ENCODE measurements at places on chromosomes 2 and 18.
A peak's percentile ranks its signal among the peaks of the same experiment; 100 is the strongest.

DNA sequence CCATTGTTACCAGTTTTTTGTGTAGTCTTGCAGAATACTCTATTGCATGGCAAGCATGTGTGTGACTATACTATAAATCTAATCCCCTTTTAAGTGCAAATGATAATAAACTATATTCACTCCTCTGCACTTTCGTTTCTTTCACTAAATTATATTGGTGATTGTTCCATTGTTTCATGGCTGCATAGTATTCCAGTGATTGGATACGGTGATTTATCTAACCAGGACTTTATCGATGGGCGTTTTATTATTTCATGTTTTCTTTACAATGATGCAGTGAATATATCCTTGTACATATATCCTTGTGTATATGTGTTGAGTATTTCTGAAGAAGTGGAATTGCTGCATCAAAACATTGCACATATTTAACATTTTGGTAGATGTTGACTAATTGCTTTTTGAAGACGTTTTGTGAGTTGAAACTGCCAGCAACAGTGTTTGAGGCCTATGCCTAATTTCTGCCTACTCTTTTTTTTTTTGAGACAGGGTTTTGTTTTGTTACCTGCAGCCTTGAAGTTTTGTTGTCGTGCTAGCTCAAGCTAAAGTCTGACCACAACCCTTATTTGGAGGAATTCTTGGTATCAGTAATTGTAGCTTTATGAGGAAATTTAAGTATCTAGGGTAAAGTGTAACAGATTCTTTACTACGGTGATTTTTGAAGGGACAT, 2.7 kb downstream of the MIB1 start:
- H3K27me3 ChIP-seq, result no peaks in the 10 kb centered on the region
- H3K27ac ChIP-seq, result peak overlapping the region; percentile 55
- peaks cover 11% of the 10 kb centered on the region for H3K36me3 ChIP-seq
- peak overlapping the region; percentile 70 for H3K4me3 ChIP-seq

GRCh38 chr2:140639628-140640027, 1491.2 kb downstream of the LRP1B start:
- H3K4me3 ChIP-seq, result no peak overlapping the region
- no peak overlapping the region for H3K27ac ChIP-seq
- H3K27me3 ChIP-seq, result no peaks in the 10 kb centered on the region

DNA sequence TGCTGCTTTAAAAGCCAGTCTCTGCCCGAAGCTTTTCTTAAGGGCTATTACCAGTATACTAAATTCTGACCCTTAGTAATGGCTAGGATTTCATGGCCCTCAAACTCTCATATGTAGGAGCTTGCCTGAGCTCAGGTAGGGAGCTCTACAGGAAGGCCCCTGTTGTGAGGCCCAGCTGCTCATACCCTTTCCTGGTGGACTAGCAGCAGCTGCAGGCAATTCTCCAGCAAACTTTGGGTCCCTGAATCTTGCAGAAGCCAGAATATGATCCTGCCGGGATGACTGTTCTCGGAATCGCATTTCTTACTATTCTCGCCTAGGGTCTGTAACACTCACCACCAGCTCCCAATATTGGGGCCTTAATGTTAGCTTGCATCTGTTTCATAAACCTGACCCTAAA, 106.4 kb upstream of the SERTAD2 start:
- no peak overlapping the region for H3K4me3 ChIP-seq
- no peaks in the 10 kb centered on the region for H3K27me3 ChIP-seq
- peaks cover 18% of the 10 kb centered on the region for H3K4me1 ChIP-seq

DNA sequence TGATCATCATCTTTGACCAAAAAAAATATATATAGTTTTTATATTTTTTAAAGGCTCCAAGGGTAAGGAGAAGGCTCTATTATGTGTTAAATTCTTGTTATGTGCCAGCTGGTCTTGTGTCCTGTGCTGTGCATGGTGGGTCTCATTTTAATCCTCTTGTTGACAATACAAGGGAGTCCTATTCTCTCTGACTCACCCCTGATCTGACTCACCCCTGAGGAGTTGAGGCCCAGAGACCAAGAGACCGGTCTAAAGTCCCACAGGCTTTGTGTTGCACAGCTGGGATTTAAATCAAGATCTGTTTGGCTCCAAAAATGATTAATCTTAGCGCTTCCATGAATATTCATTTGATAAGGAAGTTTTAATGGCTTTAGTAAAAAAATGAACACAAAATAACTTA, 25.7 kb downstream of the MC2R start:
- H3K4me1 ChIP-seq, result no peaks in the 10 kb centered on the region
- peaks cover 37% of the 10 kb centered on the region for H3K27me3 ChIP-seq
- DNase-seq, result no peak
- H3K36me3 ChIP-seq, result no peaks in the 10 kb centered on the region
- no peak overlapping the region for H3K4me3 ChIP-seq

GRCh38 chr2:181471783-181472182, 14.6 kb downstream of the ITGA4 start:
- peak overlapping the region; percentile 21 for H3K4me3 ChIP-seq
- no peak for DNase-seq
- H3K4me1 ChIP-seq, result peaks cover 80% of the 10 kb centered on the region
- H3K27ac ChIP-seq, result peak overlapping the region; percentile 80
- H3K36me3 ChIP-seq, result peaks cover 92% of the 10 kb centered on the region

GRCh38 chr2:149451417-149452165, 121.2 kb downstream of the LYPD6 start:
- no peak for DNase-seq
- H3K27ac ChIP-seq, result no peak overlapping the region
- H3K36me3 ChIP-seq, result no peaks in the 10 kb centered on the region
- no peak overlapping the region for H3K4me3 ChIP-seq

DNA sequence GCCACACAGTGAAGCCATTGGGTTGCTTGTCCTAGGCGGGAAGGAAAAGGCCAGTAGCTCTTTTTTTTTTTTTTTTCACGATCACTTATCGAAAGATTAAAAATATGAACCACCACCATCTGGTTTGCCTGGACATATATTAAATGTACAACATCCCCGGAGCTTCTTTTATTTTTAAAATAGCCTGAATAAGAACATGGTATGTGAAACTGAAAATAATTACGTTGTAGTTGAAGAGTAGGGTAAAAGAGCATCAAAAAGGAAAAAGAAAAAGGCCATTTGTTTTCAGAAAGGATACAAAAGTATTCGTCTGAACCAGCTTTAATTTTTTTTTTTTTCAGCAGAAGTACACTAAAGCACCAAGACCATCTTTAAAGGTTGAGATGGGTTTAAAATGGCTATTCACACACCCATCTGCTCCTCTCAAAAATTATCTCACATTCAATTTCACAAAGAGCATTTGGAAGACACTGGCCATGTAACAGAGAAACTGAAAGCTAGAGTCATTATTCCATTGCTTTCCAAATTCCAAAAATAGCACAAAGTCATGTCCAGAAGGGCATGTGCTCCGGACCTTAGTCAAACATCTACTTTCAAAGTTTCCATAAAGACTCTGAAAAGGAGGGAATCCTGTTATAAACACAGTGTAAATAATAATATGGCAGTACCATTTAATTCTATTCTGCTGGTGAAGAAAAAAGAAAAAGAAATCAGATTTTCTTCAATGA, 82.9 kb downstream of the SCN3A start:
- H3K4me1 ChIP-seq, result no peaks in the 10 kb centered on the region
- no peak for DNase-seq
- no peaks in the 10 kb centered on the region for H3K36me3 ChIP-seq
- H3K27ac ChIP-seq, result no peak overlapping the region

- no peaks in the 10 kb centered on the region for H3K27me3 ChIP-seq
- peaks cover 47% of the 10 kb centered on the region for H3K36me3 ChIP-seq
- peaks cover 41% of the 10 kb centered on the region for H3K4me1 ChIP-seq
- peak overlapping the region; percentile 74 for H3K4me3 ChIP-seq
Observed at GRCh38 chr2:69916106-69916505, 1.2 kb downstream of the MXD1 start.

DNA sequence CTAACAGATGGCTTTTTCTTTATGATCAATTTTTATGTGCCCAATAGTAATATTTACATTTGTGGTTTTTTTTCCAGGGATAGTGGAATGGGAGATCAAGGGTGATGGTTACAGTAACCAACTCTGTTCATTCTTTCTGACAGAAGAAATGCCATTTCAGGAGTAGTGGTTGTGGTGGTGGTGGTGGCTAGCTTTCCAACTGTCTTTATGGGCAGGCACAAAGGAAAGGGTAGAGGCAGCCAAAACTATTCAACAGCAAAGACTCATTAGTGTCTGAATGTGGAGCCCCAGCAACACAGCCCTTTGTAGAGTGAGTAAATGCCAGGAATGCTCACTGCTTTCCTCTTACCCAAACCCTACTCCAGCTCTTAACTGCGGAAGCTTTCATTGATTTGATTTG, 227.7 kb downstream of the RND3 start:
- H3K4me3 ChIP-seq, result no peak overlapping the region
- H3K36me3 ChIP-seq, result no peaks in the 10 kb centered on the region
- no peak overlapping the region for H3K27ac ChIP-seq
- no peak for DNase-seq
- no peaks in the 10 kb centered on the region for H3K27me3 ChIP-seq

GRCh38 chr2:204401114-204401513, 144.2 kb upstream of the PARD3B start:
- H3K36me3 ChIP-seq, result no peaks in the 10 kb centered on the region
- no peak overlapping the region for H3K27ac ChIP-seq
- peaks cover 16% of the 10 kb centered on the region for H3K27me3 ChIP-seq
- H3K4me3 ChIP-seq, result no peak overlapping the region
- no peaks in the 10 kb centered on the region for H3K4me1 ChIP-seq

DNA sequence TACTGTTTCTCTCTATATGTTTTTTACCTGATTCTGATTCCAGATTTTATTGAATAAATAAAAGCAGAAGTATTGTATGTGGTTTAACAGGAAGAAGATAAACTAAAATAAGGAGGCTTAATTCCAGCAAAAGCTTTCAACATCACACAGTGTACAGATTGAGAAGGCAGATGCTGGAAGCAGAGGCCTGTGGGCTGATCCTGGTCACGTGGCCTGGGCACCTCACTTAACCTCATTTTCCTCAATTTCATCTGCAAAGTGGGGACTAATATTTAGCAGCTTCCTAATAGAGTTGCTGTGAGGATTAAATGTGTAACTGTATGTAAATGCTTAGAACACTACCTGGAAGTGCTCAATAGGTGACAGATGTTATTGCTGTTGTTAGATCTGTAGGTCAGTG, 58.0 kb downstream of the CDCA7 start:
- H3K36me3 ChIP-seq, result no peaks in the 10 kb centered on the region
- no peak overlapping the region for H3K27ac ChIP-seq
- DNase-seq, result no peak
- H3K27me3 ChIP-seq, result peaks cover 18% of the 10 kb centered on the region
- H3K4me1 ChIP-seq, result no peaks in the 10 kb centered on the region
- no peak overlapping the region for H3K4me3 ChIP-seq

GRCh38 chr18:38406607-38407006, 841.0 kb upstream of the CELF4 start:
- H3K4me3 ChIP-seq, result no peak overlapping the region
- no peaks in the 10 kb centered on the region for H3K27me3 ChIP-seq
- H3K36me3 ChIP-seq, result no peaks in the 10 kb centered on the region
- no peaks in the 10 kb centered on the region for H3K4me1 ChIP-seq
- H3K27ac ChIP-seq, result no peak overlapping the region

GRCh38 chr2:160505256-160505655, 11.6 kb upstream of the RBMS1 start:
- H3K4me1 ChIP-seq, result peaks cover 27% of the 10 kb centered on the region
- H3K27me3 ChIP-seq, result no peaks in the 10 kb centered on the region
- no peak for DNase-seq

- no peak overlapping the region for H3K27ac ChIP-seq
- H3K4me1 ChIP-seq, result no peaks in the 10 kb centered on the region
- H3K27me3 ChIP-seq, result no peaks in the 10 kb centered on the region
- H3K4me3 ChIP-seq, result no peak overlapping the region
Observed at GRCh38 chr2:153495725-153496124, 17.2 kb upstream of the RPRM start.

All from activated T-cell treated with anti-CD3 and anti-CD28 coated beads, Interleukin-2, amount 50 U/mL, for 24 hours (primary cell).